ENCODE measurements at places on chromosomes 1 and 21. TPM values are rescaled to one million over a fixed set of nuclear protein-coding genes. Genes with fewer than 3 reads are reported as not detected.

ZNF697 gene
- 6.6 TPM for total RNA-seq

ACTN2 gene
- 0.48 TPM for total RNA-seq

SELE gene
- total RNA-seq, result not detected

CELA3A gene
- not detected for total RNA-seq

ARHGEF10L gene
- total RNA-seq, result 3.3 TPM
